ENCODE measurements at places on chromosomes 5 and 9.

GRCh38 chr5:96546120-96546519, 113.1 kb upstream of the PCSK1 start:
- no peak for DNase-seq

GRCh38 chr5:57320582-57320981, 146.7 kb downstream of the GPBP1 start:
- no peak for DNase-seq

GRCh38 chr5:112865128-112865527, 4.0 kb downstream of the SRP19 start:
- DNase-seq: no peak

- no peak for DNase-seq
These were observed 1024.8 kb downstream of the TLE1 start for GRCh38 chr9:80664327-80665210.

DNA sequence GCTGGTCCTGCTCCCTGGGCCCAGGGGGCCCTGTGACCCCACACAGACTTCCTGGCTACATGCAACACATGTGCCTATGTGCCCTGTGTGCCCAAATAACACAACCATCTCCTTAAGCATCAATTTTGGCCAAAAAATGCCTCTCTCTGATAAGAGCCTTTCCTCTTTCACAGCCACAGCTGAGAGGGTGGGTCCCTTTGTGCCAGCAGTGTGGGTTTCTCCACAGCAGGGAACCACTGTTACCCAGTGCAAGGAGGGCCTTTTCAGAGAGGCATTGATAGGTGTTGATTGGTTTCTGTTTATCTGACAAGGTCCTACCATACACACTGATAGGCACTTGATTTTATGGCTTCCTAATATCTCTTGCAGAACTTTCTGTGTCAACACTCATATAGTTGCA, 42.7 kb downstream of the SYK start:
- DNase-seq: no peak

- DNase-seq: no peak
These were observed 28.6 kb downstream of the IRX2 start for GRCh38 chr5:2722901-2723300.

DNA sequence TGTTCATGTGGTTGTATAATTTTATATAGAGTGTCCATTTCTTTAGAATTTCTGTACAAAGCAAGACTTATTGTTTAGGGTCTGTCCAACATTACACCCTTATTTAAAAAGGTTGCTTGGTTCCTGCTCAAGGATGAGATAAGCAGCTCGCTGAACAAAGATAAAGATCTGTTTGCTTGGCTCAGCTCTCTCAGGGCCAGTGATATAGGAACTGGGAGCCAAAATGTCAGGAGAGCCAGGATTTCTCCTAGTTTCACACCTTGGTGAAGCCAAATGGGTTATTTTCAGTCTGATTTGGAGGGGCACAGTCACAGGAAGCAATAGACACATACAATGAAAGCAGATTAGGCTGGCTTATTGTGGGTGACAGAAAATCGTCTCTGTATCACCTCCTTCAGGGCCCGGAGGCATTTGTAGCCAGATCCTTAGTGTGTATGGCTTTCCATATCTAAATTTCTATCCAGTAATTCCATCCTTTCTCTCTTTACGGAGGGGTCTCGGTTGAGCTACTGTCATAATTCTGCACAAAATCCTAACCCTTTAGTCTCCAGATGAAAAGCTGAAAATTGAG, 396.4 kb downstream of the TMEM232 start:
- no peak for DNase-seq

Data from NCI-H1105 treated with DMSO at 0.1 percent for 48 hours (cell line).